ENCODE measurements at places on chromosomes 7 and 10. TPM values are rescaled to one million over a fixed set of nuclear protein-coding genes. Genes with fewer than 3 reads are reported as not detected.

Gene GPR15LG
- not detected for polyA plus RNA-seq

Gene COL26A1
- 49.3 TPM for polyA plus RNA-seq

Gene TRIM50
- 0.92 TPM for polyA plus RNA-seq

Gene RPEL1
- not detected for polyA plus RNA-seq

Gene LIPJ
- 0.73 TPM for polyA plus RNA-seq

Gene CREM
- 38.4 TPM for polyA plus RNA-seq

Gene GLI3
- 8.7 TPM for polyA plus RNA-seq

Gene ZMIZ2
- polyA plus RNA-seq = 106 TPM

Gene HMX3
- 0.59 TPM for polyA plus RNA-seq

Gene MBL2
- polyA plus RNA-seq = not detected

Gene GNGT1
- not detected for polyA plus RNA-seq

GRCh38 chr10:131143425-131144165 lies 167.9 kb downstream of the TCERG1L start:
- no peak for DNase-seq

- no peak for DNase-seq
Measured at GRCh38 chr7:141287936-141288335, 214.1 kb downstream of the TMEM178B start.

DNA sequence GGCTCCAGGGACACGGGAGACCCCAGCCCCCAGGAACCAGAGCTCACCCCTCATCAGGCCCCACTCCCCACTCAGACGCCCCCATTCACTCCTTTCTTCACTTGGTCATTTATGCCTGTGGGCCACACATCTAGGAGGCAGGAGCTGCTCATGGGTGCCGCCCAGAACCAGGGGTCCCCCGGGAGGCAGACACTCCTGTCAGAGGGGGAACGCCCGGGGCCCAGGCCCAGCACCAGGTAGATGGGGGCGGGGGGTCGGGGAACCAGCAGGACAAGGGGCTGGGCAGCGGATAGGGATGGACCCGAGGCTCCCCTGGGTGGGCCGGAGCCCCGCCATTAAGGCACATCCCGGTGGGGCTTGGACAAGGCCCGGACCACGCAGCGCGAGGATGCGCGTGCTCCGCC lies 11.8 kb downstream of the CALY start:
- no peak for DNase-seq

GRCh38 chr7:155533827-155534690 lies 12.3 kb downstream of the CNPY1 start:
- DNase-seq = no peak

GRCh38 chr10:114305521-114305925 lies 66.5 kb downstream of the VWA2 start:
- no peak for DNase-seq

GRCh38 chr10:67976292-67977245 lies 92.1 kb downstream of the SIRT1 start:
- no peak for DNase-seq

- no peak for DNase-seq
Measured at GRCh38 chr10:79162861-79163665, 94.3 kb downstream of the ZMIZ1 start.

GRCh38 chr10:34689053-34689452 lies 126.0 kb downstream of the PARD3 start:
- no peak for DNase-seq

GRCh38 chr7:121054925-121055324 lies 66.4 kb downstream of the CPED1 start:
- no peak for DNase-seq

- no peak for DNase-seq
Measured at GRCh38 chr10:72980348-72980747, 25.7 kb upstream of the PLA2G12B start.

- DNase-seq = no peak
Measured at GRCh38 chr7:115505136-115505535, 525.4 kb downstream of the TFEC start.

DNA sequence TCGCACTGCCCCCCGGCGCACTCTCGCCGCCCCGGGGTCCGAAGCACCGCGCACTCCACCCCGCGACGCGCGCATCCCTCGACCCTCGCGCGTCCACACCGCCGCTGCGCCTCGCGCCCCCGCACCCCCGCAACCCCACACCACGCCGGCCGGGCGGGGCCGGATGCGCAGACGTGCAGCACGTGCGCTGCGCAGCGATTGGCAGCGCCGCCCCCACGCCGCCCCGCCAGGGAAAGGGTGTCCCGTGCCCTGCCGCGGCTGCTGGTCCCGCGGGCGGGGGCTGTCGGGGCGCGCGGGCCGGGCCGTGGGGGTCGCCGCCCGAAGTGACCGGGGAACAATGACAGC lies 53.7 kb upstream of the KDM7A start:
- peak; percentile 37 for DNase-seq

DNA sequence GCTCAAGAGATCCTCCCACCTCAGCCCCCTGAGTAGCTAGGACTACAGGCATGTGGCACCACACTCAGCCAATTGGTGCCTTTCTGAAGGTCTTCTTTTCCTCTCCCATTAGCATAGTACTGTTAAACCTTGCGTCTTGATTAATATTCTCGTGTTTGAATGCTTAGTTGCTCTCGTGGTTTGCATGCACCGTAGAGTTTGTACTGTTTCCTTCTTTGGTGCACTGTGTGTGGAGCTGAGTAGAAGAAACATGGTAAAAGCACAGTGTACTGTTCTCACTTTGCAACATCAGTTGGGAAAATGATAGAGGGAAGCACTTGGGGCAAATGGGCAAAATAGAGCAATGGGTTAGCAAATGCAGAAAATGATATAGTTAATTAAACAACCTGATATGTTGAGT lies 27.6 kb upstream of the RPA3 start:
- DNase-seq = no peak

- DNase-seq = no peak
Measured at GRCh38 chr7:5322621-5323410, 40.1 kb downstream of the SLC29A4 start.

- DNase-seq = no peak
Measured at GRCh38 chr7:4653771-4654170, 28.3 kb upstream of the FOXK1 start.

DNA sequence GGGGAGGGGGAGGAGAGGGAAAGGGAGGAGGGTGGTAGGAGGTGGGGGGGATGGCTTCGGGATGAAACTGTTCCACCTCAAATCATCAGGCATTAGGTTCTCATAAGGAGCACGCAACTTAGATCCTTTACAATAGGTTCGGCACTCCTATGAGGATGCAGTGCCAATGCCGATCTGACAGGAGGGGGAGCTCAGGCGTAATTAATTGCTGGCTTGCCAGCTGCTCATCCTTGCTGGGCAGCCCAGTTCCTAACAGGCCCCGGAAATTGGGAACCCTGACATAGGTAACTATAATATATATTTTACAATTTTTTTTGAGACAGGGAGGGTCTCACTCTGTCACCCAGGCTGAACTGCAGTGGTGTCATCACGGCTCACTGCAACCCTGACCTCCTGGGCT lies 118.8 kb upstream of the SFMBT2 start:
- DNase-seq = no peak

DNA sequence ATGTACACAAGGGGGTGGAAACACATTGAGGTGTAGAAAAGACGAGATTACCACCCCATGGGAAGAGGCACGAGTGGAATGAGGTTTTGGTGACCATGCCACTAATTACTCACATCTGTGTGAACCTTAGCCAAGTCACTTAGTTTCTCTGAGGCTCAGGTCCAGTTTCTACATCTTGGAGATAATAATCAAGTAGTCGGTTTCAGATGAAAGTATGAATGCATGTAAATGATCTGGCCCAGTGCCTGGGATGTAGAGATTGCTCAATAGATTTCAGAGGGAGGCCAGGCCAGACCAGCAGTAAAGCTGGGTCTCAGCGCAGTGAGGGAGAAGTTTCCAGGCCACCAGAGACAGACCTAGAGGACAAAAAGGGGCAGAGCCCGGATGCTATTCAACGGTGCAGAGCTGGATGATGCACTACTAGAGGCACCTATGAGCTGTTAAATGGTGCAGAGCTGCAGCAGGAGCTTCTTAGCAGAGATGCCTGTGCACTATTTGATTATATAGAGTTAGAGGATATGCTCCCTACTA lies 725.1 kb downstream of the GRID1 start:
- no peak for DNase-seq

DNA sequence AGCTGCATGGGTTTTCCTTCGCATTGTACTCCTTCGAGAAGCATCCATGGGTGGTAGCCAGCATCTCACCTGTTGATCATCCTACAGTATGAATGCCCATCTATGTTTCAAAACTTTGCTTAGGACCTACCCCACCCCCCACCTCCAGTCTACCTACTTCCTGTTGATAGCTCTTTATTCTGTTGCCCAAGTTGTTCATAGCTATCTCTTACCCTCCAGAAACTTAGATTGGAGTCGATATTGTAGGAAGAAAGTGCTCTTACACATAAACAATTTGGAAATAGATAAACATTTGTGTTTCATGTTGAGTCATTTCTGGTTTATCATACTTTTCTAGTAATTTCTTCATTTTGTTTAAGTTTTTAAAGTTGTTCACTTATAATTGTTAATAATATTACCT lies 90.1 kb downstream of the FAS start:
- no peak for DNase-seq

DNA sequence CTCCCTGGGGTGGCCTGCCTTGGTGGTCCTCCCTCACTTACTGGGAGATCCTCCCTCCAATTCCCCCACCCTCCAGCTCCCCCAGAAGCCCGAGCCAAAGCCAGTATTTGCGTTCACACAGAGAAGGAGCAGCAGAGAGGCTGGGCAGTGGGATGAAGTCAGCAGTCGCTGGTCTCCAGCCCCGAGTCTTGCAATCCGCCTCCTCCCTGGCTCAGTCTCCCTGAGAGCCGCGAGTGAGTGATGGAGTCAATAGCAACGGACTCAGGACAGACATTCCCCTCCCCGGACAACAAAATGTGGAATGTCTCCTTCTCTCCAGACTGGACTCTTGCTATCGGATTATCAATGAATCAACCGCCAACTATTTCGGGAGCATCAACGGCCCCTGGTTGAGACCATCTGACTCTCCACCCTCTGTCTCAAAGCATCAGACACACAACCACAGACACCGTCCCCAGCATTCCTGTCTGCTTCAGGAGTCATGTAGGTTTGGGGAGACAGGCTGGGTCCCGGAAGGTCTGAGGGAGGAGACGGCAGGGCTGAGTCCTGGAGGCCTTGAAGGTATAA lies 178.4 kb downstream of the SH3PXD2A start:
- no peak for DNase-seq

GRCh38 chr7:135928136-135928535 lies 49.0 kb downstream of the MTPN start:
- DNase-seq = no peak

- DNase-seq = no peak
Measured at GRCh38 chr10:35136263-35136815, 9.7 kb downstream of the CREM start.

DNA sequence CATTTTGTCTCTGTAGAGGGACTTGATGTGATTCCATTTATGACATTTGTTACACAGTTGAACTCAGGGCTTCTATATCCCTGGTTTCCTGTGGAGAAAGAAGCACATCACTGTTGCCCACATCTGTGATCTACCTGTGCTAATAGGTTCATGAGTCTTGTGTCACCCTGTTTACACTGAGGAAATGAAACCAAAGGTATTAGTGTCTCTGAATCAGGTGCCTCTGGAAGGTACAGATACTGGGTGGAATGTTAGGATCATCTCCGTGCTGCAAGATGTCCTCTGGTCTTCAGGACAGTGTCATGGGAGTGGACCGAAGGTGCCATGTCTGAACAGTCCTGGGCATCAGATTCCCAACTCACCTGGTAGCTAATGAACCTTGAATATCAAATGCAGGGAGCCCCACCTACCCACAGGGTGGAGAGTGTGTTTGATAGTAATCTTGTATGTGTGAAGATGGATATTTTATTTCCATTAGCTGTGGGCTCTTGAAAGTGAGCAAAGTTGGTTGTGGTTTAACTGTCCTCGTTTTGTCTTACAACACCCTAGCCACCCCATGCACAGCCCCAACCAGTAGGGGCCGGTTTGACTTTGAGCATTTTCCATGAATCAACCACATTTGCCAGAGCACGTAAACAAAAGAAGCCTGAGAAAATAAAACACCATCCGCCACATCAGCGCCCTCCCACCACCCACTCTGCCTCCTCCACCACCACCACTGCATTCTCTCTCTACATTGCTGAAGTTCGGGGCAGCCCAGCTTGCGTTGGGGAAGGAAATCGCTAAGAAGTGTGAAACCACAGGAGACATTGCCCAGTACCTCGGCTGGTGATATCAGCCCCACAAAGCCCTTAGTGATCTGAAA lies 40.7 kb downstream of the TARP start:
- no peak for DNase-seq

GRCh38 chr7:158404031-158404761 lies 183.4 kb downstream of the PTPRN2 start:
- no peak for DNase-seq

- DNase-seq = no peak
Measured at GRCh38 chr7:99248391-99249095, 24.1 kb upstream of the MYH16 start.

DNA sequence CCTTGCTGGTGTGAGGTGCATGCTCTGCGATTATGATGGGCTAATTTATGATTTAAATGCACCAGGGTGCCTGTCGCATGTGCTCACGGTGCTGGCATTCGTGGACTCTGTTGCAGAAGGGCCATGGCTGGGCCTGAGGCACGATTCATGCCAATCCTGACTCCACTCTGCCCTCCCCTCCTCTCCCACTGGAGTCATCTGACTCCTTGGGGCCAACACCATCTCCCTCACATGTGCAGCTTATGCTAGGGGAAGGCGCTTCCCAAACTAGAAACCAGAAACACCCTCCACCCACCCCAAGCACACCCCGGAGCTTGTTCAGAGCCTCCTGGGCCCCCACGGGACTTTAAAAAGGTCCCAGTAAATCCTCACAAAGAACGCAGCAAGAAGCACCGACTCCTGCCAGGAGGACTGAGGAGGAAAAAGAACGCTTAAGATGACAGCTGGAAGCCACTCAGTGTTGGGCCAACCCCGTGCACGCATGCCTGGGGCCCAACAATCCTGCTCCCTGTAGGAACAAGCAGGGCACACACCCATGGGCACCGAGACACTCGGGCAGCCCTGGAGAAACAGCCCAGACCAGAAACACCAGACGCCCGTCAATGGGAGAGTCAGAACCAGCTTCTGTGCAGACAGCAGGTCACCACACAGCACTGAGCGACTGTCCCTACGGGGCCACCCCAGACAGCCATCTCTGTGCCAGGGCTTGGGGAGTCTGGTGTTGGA lies 14.1 kb downstream of the BRI3 start:
- no peak for DNase-seq

DNA sequence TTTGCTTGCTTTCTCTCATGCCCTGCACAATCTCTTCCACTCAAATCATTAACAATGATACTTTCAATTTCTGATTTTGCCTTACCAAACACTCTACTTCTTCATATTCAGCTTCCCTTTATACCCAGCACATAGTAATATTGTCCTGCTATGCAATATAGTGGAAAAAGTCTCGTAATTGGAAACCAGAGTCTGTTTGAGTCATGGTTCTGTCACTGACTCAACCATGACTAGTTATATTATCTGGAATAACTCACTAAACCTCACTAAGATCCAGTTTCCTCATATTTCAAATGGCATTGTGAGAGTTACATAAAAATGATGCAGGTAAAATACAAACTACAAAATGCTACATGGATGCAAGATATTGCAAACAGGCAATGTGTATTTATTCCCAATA lies 98.5 kb upstream of the LRRTM3 start:
- no peak for DNase-seq

- no peak for DNase-seq
Measured at GRCh38 chr7:84547331-84547730, 352.7 kb upstream of the SEMA3A start.
